Cortex of kidney (tissue), 1 donor: ENCODE measurements at places on chromosomes 13 and 19.

DNA sequence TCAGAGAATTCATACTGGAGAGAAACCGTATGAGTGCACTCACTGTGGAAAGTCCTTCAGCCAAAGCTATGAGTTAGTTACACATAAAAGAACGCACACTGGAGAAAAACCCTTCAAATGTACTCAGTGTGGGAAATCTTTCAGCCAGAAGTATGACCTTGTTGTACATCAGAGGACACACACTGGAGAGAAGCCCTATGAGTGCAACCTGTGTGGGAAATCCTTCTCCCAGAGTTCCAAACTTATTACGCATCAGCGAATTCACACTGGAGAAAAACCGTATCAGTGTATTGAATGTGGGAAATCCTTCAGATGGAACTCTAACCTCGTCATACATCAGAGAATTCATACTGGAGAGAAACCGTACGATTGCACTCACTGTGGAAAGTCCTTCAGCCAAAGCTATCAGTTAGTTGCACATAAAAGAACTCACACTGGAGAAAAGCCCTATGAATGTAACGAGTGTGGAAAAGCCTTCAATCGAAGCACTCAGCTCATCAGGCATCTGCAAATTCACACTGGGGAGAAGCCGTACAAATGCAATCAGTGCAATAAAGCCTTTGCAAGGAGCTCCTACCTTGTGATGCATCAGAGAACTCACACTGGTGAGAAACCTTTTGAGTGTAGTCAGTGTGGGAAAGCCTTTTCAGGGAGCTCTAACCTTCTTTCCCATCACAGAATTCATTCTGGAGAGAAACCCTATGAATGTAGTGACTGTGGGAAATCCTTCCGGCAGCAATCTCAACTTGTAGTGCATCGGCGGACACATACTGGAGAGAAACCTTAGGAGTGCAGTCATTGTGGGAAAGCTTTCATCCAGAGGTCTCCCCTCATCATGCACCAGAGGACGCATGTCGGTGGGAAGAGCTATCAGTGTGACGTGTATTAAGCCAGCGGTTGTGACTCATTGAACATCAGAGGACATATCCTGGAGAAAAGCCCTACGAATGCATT is 16.5 kb upstream of the ZNF8 start:
- no peak for DNase-seq

DNA sequence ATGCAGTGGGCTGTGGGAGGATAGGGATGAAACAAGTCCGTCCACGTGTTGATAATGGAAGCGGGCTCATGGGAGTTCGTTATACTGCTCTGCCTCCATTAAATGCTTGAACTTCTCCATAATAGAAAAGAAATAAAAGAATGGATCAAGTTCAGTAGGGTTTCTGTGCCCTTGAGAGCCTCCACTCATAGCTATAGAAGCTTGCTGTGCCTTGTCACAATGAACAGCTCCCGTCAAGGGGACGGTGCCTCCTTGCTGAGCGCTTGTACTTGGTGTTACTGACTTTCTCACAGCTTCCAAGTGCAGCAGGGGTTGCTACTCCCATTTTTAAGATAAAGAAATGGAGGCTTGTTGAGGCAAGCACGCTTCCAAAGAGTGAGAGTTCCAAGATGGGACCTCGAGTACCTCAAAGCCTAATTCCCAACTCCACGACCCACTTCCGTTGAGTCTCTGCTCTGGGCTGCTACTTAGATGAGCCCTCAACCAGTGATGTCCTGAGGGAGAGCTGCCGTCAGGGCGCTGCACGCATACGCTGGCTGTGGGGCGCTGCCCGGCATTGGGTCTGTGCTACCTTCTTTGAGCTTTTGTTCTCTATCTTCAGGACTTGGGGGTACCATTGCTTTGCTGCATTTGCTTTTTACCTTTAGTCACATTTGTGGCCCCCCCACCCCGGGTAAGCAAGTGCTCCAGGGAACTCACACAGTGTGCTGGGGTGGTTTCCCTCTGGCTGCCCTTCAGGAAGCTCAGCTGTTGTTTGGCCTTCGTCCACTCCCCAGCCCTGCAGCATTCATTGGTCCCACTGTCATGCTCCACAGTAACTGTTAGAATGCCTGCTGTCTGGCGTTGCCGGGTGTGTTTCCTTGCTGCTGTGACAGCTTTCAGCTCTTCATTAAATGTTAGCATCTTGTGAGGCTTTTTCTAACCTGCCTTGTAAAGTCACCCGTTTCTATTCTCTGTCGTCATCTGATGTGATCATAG is 9.5 kb downstream of the SNRNP70 start:
- no peak for DNase-seq

DNA sequence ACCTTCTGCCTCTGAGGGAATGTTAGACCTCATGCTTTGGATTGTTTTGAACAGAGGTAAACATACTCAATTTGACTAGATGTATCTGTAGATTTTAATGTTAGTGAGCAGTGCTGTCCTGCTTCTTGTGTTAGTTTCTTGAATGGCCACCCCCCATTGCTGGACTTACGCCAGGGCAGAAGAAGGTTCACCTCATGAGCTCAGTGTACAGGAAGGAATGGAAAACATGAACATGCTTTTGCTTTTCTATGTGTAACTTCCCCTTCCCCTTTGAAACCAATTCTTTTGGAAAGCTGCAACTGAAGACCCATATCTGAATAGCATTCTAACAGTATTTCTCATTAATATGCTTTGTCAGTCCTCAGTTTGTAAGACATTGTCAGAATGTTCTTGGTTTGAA is 32.3 kb downstream of the WASF3 start:
- DNase-seq, result no peak

DNA sequence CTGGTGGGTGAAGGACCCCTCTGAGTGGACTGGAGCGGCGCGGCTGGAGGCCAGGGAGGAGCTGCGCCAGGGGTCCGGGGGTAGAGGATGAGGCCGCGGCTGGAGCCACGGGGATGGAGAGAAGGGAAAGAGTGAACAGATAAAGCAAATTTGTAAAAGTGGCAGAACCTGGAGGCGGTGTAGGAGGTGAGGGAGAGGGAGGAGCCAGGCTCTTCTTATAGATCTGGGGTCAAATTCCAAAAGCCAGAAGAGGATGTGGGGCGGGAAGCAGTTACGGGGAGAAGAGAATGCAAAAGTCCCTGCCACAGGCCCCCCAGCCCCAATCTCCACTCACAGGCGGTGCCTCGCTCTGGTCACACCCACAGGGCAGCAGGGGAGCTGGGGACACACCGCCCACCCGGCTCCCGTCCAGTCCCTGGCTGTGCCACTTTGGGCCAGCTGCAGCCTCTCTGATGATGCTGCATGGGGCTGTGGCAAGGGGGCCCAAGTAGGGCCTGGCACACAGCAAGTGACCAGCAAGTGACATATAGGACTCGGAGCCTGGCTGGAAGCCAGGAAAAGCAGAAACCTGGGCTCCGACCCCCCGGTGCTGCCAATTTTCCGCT is 11.1 kb downstream of the LRRC4B start:
- DNase-seq, result no peak

- DNase-seq, result no peak
Observed at GRCh38 chr13:93225610-93226009, 997 bp upstream of the GPC6 start.

GRCh38 chr13:90415902-90416301 is 931.6 kb upstream of the MIR17HG start:
- no peak for DNase-seq

DNA sequence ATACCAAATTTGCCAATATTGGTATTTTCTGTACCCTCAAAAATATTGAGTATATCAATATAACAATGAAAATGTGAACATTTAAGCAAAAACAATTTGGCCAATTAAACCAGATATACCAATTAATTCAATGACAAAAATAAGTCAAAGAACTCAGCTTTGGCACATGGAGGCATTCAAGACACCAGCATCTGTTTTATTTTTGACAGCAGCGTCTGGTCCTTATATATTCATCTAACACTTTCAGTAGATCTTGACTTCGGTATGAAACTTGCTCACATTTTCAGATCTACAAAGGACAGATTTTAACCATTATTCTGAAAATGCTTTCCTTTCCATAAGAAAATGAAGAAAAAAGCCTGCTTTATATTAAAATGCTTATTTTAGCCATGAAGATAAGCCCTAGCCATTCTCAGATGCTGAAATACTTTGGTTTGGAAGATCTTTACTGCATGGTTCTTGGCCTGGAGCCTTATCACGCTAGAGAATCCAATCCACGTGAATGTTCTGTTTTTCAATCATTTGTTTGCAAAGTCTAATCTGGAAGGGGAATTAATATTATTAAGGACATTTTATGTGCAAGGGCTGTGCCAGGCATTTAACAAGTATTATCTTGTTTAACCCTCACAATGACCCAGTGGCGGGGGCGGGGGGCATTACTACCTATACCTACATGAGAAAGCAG is 132.2 kb downstream of the DLEU7 start:
- no peak for DNase-seq

- DNase-seq, result no peak
Observed at GRCh38 chr19:5232798-5233505, 107.7 kb downstream of the PTPRS start.

DNA sequence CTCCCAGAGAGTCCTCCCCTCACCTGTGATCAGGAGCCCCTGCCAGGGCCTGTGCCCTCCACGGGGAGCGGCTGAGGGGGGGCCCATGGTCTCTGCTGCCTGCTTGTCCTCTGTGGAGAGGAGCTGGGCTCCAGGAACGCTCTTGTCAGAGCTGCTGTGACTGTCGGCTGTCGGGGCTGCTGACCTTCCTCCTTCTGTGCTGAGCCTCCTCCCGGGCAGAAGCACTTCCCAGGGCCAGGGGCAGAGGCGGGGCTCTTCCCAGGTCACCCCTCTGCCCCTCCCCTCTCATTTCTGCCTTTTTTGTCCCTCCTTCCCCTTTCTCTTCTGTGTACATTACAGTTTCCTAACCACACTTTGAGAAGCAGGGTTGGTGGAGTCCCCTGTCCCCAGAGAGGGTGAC is at the start of gene CEACAM4:
CEACAM4 (minus strand) TSS at position 198 of the 400 bp plus-strand sequence; CDS start at position 87, 111 bp downstream.
- no peak for DNase-seq

- no peak for DNase-seq
Observed at GRCh38 chr19:2668175-2668763, 34.2 kb downstream of the GNG7 start.

GRCh38 chr13:113874579-113875428 is 10.9 kb upstream of the GAS6 start:
- no peak for DNase-seq

DNA sequence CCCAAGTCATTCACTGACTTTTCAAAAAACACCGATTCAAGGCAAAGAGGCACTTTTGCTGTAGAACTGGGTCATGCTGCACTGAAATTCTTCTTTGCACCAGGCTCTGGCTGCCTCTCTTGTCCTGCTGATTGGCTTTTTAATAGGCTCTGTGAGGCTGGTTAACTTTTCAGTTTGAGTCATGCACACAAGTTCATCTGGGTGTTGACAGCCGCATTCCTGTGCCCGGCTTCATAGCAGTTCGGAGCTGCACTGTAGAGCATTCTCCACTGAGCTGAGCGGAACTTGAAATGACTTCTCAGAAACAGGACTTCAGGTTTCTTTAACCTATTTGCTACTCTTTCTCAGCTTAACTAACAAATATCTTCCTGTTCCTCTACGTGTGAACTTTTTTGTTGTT is 978.3 kb downstream of the UQCRFS1 start:
- DNase-seq, result no peak

- DNase-seq, result no peak
Observed at GRCh38 chr19:57010541-57010940, 109.2 kb upstream of the USP29 start.

DNA sequence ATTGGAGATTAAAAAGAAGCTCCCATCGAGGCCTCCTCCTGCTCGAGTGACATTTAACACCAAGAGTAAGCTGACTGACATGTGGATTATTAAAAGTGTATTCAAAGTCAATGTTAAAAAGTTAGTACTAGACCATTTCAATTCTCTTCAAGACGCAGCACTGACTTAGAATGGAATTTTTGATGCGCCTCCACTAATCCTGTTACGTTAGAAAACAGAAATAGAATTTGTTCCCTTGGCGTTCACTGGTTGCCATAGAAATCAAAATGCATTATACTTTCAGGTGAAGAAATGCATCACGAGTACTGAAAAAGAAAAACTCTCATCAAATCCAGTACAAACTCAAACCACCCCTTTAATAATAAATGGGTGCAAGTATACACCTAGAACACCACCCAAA is 42.2 kb downstream of the BRD4 start:
- no peak for DNase-seq

GRCh38 chr19:11284515-11284914 is 11.4 kb upstream of the TSPAN16 start:
- DNase-seq, result no peak

- DNase-seq, result no peak
Observed at GRCh38 chr19:55321466-55322137, 3.5 kb downstream of the TMEM150B start.

DNA sequence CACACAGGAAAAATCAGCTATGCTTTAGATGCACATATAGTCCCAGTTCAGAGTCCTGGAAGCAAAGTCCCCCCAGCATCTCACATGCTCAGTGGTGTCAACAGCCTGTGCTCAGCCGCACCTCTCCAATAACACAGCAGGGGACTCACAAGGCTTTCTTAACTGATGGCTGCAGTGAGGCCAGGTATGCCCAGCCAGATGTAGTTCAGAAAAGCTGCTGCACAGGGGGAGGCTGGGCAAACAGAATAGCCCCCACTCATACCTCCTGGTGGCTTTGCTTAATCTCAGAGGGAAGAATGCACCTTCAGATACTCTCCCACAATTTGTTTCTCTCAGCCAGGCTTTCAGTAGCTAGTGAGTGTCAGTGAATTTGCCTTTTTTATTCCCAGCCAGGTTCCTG is 33.4 kb downstream of the FAM124A start:
- no peak for DNase-seq

DNA sequence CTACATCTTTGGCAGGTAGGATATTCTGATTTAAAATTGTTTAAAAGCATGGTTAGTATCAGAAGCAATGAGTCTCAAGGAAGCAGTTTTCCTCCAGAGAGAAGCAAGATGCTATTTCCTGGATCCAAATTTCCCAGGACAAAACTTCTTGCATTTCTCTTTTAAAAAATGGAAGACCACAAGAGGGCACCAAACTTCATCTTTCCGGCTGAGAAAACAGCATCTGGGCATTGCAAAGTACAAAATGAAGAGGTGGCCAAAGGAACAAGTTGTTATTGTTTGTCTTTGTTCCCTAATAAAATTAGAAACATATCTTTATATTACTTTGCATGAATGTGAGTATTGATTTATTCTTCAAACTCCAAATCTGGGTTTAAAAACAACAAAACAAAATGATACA is 60.0 kb upstream of the LRCH1 start:
- DNase-seq, result no peak

- no peak for DNase-seq
Observed at GRCh38 chr13:65746406-65746921, 1483.7 kb downstream of the PCDH9 start.
